NCI-H226 (cell line): ENCODE measurements at places on chromosomes 16 and 17.

- DNase-seq = no peak
These were observed 250.5 kb upstream of the C16orf82 start for GRCh38 chr16:26816266-26816665.

GRCh38 chr16:11370084-11370931 is 25.0 kb downstream of the RMI2 start:
- no peak for DNase-seq

DNA sequence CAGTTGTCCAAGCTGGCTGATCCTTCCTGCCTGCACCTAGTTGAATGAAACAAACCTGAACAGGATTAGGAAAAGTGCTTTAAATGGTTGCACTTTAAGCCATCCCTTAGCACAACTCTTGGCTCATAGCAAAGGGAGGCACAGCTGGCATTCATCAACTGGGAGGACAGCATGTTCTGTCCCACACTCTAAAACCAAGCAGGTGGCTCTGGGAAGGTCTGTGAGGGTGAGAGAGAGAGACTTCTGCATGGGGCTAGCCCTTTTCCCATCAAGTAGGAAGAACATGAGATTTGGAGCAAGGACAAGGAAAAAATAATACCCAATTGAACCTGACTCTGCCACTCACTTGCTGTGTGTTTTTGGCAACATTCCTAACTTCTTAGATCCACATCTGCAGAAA is 140.9 kb upstream of the CCL2 start:
- no peak for DNase-seq

- DNase-seq = no peak
These were observed 23.6 kb upstream of the ABR start for GRCh38 chr17:1203111-1203966.

DNA sequence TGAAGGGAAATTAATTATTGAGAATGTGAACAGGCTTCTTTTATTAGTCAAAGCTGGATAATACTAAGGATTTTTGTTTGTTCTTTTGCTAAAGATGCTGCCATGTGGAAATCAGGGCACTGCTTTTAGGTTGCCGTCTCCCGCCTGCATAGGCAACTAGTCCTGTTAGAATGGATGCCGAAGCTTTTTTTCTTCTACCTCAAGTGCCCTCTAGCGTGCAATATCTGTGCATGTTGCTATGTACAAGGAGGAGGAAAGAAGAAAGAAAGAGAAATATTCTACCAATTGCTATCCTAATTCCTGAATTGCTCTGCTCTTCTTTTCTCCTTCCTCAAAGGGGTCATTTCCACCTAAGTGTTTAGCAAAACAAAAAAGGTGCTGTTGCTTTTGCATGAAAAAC is 5.2 kb upstream of the CDH8 start:
- peak; percentile 52 for DNase-seq

GRCh38 chr16:17827313-17827712 is 356.6 kb upstream of the XYLT1 start:
- no peak for DNase-seq

DNA sequence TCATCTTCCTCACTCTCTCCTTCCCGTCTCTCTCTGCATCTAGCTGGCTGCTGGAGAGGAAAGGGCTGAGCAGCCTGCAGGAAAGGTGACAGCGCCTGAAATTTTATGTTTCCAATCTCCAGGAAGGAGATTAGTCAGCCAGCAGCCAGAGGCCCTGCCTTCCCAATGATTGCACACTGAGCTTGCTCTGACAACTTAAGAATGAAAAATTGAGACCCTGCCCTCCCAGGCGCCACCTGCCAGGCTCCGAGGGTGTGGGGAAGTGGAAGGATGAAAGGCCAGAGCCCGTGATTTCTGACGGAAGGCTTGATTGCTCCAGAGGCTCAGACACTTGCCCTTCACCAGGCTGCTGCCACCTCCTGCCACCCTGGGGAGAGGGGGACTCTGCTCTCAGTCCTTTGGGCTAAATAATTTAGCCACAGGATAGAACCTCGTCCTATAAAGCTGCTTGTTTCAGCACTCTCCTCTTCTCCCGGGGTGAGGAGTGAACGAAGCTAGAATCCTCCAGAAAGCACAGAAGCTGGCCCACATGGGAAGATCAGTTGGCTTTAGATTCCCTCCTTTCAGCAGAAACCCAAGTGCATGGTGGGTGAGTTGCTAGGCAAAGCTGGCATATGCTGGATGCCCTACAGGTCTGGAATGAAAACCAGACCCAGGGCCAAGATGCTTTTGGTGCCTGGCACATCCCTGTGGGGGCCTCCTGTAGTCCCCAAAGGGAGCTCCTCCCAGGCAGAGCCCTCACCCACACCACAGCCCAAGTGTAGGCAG is 33.5 kb downstream of the GRIN2C start:
- DNase-seq = no peak

- DNase-seq = no peak
These were observed 7.9 kb downstream of the MTMR4 start for GRCh38 chr17:58506354-58507080.

GRCh38 chr17:79039886-79040285 is 15.9 kb downstream of the C1QTNF1 start:
- no peak for DNase-seq

DNA sequence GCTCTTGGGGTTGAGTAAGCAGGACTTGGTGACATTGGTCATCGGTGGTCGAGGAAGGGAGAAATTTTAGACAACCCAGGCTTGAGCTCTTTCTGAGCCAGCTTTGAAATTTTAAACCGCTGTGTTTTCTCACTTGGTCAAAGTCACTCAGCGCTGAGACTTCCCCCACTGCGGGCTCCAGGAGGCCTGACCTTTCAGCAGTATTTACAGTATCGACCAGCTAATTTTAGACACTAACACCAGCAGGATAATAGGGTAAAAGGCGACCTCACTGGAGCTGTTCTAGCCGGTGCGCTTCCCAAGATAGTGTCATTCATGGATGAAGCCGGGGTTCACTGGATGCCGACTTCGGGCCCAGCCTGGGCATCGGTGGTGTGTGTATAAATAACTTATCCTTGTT is 29.7 kb upstream of the WSCD1 start:
- no peak for DNase-seq

- no peak for DNase-seq
These were observed 217.1 kb downstream of the GRIN2A start for GRCh38 chr16:9965079-9965478.

DNA sequence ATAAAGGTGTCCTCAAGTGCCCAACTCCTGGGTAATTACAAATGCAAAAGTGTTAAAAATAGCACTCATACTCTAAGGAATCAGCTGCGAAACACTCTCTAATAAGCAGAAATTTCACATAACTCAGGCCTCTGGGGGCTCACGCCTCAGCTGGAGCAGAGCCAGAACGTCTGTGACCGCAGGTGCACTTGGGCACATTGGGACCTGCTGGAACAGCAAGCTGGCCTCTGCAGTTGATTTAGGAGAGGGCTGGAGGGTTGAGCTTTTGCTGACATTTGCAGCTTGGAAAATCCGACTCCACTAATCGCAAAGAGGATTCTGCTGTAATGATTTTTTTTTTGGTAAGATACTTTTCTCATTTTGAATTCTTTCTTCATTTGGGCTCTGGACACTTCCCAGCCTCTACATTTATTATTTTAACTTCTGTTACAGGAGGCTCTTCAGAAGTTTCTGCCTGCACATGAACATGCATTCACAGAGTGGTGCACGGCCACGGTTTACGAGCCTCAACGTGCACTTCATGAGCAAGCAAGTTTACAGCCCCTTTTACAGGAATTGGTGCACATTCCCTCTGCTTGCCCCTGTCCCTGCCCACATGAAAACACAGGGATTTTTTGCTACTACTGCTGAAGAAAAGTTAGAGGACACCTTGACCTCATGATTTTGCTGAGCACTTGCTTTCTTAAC is 4.1 kb upstream of the SNTB2 start:
- no peak for DNase-seq

DNA sequence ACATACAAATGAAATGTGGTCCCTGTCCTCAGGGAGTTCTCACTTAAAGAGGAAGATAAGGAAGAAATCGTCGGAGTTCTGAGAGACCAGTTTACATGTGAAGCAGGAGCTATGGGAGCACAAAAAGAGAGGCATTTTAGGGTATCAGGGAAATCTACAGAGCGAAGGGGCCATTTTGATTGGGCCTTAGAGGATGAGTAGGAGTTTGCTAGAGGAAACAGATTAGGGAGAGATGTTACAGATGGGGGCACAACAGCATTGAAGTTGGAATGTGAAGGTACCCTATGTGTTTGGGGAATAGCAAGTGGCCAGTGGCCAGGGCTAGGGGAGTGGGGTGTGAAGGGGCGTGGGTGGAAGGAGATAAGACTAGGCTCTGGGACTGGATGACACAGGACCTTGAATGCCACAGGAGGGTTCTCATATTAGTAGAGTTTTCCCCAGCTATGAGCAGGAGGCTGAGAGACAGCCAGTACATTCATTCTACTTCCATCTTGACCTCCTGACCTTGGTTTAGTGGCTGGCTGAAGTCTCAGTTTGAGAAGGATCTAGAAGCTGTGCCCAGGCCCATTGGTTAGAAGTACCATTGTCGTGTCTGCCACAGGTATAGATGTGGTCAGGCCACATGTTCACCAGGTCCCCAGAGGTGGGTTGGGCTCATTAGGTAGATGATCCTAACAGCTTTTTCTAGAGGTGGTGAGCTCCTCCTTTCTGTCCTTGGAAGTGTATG is 34.8 kb downstream of the CPNE2 start:
- DNase-seq = no peak

DNA sequence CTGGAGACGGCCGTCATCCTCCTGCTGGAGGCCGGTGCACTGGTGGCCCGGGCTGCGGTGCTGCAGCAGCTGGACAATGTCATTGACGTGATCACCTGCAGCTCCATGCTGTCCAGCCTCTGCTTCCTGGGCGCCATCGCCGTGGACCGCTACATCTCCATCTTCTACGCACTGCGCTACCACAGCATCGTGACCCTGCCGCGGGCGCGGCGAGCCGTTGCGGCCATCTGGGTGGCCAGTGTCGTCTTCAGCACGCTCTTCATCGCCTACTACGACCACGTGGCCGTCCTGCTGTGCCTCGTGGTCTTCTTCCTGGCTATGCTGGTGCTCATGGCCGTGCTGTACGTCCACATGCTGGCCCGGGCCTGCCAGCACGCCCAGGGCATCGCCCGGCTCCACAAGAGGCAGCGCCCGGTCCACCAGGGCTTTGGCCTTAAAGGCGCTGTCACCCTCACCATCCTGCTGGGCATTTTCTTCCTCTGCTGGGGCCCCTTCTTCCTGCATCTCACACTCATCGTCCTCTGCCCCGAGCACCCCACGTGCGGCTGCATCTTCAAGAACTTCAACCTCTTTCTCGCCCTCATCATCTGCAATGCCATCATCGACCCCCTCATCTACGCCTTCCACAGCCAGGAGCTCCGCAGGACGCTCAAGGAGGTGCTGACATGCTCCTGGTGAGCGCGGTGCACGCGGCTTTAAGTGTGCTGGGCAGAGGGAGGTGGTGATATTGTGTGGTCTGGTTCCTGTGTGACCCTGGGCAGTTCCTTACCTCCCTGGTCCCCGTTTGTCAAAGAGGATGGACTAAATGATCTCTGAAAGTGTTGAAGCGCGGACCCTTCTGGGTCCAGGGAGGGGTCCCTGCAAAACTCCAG is 1.1 kb downstream of the MC1R start:
- DNase-seq = no peak

- no peak for DNase-seq
These were observed 75.6 kb downstream of the SPECC1 start for GRCh38 chr17:20084621-20085282.

DNA sequence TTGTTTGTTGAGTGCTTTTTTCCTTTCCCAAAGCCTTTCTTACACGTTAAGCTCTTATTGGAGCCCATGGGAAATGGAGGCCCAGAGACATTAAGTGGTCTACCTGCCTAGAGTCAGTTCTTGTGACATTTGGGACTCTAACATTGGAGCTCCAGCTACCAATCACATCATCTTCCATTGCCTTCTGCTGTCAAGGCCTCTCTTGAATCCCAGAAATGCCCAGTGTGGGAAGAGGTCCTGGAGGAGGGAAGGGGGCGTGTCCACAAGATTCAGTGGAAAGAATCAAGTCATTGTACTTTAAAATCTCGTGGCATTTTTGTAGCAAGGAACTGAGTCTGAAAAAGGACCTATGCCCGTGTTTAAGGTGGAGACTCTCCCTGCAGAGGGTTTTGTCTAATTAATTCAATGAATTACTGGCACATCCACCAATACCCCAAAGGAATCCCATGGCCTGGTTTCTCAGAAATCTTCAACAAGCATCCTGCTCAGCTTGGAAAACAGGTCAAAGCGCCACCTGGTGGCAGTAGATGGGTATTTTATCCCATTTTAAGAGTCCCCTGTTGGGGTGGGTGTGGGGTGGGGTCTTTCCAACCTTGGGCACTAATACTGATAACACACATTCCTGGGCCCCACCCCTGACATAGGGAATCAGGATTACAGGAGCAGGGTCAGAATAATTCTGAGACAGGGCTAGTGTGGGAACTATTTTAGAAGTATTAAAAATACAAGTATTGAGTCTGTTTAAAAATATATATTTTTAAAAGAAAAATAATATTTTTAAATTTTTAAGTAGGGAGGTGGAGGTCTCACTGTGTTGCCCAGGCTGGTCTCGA is 24.6 kb downstream of the GPT2 start:
- DNase-seq = peak; percentile 23

DNA sequence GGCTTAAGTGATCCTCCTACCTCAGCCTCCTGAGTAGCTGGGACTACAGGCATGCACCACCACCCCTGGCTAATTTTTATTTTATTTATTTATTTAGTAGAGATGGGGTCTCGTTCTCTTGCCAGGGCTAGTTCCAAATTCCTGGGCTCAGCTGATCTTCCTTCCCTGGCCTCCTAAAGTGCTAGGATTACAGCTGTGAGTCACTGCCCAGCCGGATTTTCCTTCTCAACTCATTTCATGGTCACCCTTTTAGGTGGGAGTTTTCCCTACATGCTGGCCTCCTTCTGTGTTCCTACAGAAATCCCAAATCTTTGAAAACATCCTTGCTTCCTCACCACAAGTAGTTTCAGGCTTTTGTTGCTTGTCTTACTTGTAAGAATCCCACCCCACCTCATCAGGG is 102.1 kb upstream of the SIAH1 start:
- DNase-seq = no peak

DNA sequence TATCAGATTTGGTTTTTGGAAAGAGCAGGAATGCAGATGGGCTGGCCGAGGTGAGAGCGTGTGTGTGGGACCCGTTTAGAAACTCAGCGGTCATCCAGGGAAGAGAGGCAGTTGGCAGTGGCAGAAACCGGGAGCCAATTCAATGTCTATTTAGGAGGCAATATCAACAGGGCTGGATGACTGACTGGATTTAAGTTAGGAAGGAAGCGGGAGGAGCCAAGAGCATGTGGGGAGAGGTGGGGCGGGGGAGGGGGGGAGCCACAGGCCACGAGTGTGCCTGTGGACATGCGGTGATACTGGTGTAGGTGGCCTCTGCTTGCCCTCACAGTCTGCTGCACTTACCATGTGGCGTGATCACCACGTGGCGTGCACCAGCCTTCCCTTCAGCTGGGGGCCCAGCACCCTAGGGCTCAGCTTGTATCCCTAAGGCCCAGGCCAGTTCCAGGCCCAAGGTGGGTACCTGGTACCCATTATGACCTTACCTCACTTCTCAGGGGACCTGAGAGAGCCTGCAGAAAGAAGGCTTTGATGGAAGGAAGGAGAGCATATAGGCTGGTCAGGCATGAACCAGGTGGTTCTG is 10.8 kb upstream of the TPPP3 start:
- no peak for DNase-seq

GRCh38 chr17:79984877-79985276 is 50.8 kb downstream of the TBC1D16 start:
- no peak for DNase-seq
